ENCODE measurements at places on chromosomes 6 and 20.

DNA sequence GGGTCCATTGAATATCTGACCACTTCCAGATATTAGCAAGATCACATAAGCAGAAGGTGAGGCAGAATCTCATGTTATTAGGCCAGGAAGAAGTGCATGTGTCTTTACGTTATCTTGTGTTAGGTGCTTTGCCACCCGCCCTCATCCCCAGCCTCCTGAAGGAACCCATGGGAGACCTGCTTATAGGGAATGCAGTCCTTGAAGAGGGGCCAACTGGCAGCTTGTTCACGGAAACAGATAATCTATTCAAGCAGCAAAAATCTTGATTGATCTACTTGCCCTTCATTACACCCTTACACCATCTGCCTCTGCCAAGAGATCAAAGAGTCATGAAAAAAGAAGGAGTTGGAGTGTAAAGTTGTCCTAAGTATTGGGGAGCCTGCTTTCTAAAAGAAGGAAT lies 576.4 kb downstream of the HTR1B start:
- no peak for DNase-seq

- no peak for DNase-seq
Observed at GRCh38 chr6:110728501-110728900, 86.8 kb downstream of the CDK19 start.

GRCh38 chr6:121510568-121511177 lies 75.2 kb downstream of the GJA1 start:
- no peak for DNase-seq

DNA sequence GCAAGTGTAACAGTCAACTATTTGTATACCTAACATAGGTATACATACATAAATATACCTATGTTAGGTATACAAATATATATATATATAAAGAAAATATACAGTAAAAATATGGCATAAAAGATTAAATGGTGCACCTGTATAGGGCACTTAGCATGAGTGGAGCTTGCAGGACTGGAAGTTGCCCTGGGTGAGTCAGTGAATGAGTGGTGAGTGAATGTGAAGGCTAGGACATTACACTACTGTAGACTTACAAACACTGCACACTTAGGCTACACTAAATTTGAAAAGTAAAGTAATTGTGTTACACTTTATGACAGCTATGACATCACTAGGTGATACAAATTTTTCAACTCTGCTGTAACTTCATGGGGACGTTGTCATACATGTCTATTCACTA lies 65.6 kb downstream of the CDC5L start:
- no peak for DNase-seq

DNA sequence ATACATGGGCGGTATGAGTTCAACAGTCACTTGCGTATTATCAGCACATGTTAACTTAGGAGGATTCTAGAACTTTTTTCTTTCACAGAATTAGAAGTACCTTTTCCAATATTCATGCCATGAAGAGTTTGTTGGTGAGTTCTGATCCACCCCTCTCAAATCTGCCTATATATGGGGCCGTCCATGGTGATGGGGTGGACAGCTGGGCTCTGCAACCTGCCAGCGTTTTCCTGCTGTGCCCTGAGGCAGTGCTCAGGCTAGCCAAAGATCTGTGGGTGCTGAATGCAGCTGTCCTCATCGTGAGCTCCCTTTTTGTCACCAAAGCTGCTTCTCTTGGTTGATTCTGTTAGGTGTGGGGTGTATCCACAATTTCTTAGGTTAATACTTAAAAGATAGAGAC lies 88.7 kb downstream of the THBS2 start:
- DNase-seq = no peak

DNA sequence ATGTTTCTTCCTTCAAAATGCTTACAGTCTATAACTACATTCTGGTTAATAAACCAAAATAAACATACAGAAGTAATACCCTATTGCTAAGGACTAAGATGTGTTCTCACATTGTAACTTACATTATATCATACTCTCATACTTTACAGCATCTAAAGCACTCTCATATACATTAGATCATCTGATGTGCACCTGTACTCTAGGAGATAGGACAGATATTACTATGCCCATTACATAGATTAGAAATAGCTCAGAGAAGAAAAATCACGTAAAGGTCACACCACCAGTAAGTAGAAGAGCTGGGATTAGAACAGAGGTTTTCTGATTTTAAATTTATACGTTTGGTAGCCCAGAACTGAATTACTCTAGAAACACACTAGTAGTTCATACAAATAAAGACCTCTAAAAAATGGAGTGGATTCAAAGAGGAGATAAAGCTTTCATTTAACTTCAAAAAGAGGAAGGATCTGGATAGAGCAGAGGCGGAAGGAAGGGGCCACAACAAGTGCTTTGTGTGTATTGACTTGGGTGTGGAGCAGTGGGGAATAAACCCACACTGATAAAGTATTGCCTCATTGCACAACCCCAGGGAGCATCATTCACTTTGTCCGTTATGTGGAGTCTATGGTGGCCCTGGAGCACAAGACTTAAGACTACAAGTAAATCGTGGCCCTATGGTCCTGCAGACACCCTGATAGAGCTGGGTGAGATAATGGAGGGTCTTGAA lies 30.9 kb downstream of the SLC2A12 start:
- DNase-seq = no peak
